ENCODE measurements at places on chromosomes 1 and 21. TPM values are rescaled to one million over a fixed set of nuclear protein-coding genes. Genes with fewer than 3 reads are reported as not detected.

Gene TRIM46
- 6.1 TPM for total RNA-seq

Gene PTGFR
- not detected for total RNA-seq

Gene TMEM82
- not detected for total RNA-seq

Gene SH2D5
- 1.3 TPM for total RNA-seq

Gene S100A3
- total RNA-seq = not detected

Gene MAP3K21
- 3.2 TPM for total RNA-seq

Gene FNBP1L
- total RNA-seq = 0.25 TPM
